Airway epithelial cell (primary cell): ENCODE measurements at places on chromosomes 1 and 21. TPM values are rescaled to one million over a fixed set of nuclear protein-coding genes. Genes with fewer than 3 reads are reported as not detected.

KLF17 gene
- total RNA-seq: not detected in 2 replicates

SAMSN1 gene
- not detected in 2 replicates for total RNA-seq

ZMYND12 gene
- 0.09 and 0.99 TPM in 2 replicates for total RNA-seq

SASS6 gene
- total RNA-seq: 3.3 and 4.4 TPM in 2 replicates

MYOG gene
- total RNA-seq: not detected in 2 replicates

ANKRD35 gene
- 16.9 and 19.6 TPM in 2 replicates for total RNA-seq

RCC2 gene
- total RNA-seq: 103 and 107 TPM in 2 replicates

RIIAD1 gene
- not detected in 2 replicates for total RNA-seq

BLACAT1 gene
- 1.3 and 1.5 TPM in 2 replicates for total RNA-seq

ACTN2 gene
- not detected in 2 replicates for total RNA-seq

KIF26B gene
- total RNA-seq: 0.88 and 0.99 TPM in 2 replicates
